ENCODE measurements at places on chromosomes 11 and 22.

- DNase-seq = peak; percentile 41
Observed at GRCh38 chr22:31046539-31047226, 34.4 kb upstream of the SMTN start.

DNA sequence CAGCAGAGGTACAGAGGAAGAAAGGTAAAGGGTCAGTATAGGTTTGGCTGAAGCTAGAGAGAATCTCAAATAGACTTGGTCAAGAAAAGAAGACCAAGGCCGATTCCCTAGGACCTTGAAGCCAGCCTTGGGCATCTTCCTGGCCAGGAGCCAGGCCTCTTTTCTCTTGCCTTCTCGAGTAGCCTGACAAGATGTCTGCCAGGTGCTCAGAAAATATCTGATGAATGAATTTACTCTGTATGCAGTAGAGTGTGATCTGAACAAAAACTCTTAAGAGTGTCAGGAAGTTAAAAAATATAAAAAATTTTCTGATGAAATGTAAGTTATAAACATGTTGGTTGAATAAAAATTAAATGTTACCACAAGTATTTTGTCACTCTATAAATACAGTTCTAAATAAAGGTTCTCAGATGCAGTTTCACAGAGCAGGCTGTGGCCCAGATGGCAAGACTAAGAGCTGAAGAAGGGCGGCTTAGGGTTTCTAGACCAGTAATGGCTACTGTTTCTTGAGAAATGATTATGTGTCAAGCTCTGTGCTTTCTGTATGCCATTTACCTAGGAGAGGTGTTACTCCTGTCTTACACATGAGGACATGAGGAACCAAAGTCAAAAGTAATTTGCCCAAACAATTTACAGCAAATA, 98.1 kb downstream of the ATXN10 start:
- DNase-seq = no peak

DNA sequence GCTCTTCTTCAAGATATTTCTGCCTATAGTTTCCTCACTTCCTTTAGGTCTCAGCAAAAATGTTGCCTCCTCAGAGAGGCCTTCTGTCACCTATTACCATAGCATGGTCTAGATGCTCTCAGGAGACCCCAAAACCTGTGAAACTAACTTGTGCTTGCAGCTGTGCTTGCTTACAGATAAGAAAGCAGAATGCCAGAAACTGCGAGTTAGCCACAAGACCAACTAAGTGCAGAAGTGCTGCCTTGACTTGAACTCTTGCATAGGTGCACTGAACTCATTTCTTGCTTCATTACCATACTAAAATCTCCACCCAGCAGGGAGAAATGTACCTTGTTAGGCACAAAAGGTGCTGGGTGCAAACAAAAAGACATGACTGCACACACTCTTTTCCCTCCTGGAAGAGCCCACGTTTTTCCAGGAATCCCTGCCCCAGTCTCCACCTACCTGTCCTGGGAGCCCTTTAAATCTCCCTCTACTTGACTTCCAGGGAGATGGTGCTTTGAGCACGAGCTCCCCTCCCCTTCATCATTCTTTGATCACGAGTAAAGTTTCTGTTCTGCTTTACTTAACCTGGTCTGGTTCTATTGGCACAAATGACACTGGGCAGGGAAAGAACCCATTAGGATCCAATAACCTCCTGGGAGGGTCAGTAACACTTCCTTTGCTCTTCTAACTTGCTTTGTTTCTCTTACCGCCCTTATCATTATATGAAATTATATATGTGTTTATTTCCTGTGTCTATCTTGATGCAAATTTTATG, 137.7 kb upstream of the DDI1 start:
- DNase-seq = no peak

- DNase-seq = no peak
Observed at GRCh38 chr11:67082071-67082791, 25.6 kb downstream of the RHOD start.

DNA sequence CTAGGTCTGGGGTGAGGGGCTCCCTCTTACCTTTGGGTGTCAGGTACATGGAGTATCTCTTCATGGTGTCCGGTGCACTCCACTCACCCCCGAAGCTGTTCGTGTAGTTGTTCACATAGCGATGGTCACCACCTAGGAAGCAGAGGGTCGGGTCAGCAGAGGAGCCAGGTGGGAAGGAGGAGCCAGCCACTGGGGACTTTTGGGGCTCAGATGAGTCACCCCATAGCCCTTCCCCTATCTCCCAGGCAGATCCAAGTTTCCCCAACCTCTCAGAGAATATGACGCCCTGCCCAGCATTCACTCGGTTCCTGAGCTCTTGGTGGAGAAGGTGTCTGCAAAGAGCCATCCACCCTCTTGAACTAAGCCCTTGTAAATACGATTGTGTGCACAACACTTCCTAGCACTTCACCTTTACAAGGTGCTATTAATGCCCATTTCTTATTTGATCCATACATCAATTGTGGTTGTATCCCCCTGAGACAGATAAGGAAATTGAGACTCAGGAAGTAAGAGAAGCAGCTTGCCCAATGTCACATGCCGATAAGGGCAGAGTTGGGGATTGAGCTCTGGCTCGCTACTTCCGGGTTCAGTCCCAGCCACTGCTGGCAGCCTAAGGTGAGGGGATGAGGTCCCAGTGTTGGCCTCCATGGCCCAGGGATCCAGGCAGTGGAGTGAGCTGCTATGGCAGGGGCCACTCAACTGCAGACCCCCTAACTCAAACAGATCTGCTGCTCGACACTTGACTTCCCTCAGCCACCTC, 14.8 kb downstream of the TRIM29 start:
- DNase-seq = no peak

DNA sequence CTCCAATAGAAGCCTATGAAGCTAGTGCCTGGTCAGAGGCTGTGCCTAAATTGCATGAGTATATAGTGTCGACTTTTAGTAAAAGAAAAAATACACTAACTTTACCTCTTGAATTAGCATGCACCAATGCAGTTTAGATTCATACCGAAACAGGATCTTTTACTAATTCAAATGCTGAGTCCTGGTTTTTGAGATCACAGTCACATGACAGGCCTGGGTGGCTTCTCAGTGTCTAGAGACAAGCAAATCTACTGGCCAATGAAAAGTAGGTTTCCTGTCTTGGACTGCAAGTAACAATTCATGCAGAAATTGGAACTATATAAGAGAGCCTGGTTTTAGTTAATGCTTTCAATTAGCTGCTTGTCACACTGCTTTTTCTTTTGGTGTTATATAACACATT, 7.2 kb downstream of the ARHGEF12 start:
- DNase-seq = no peak

- DNase-seq = no peak
Observed at GRCh38 chr11:117906126-117906525, 23.1 kb downstream of the TMPRSS13 start.

GRCh38 chr11:73397468-73398131, 21.4 kb downstream of the RELT start:
- DNase-seq = no peak

DNA sequence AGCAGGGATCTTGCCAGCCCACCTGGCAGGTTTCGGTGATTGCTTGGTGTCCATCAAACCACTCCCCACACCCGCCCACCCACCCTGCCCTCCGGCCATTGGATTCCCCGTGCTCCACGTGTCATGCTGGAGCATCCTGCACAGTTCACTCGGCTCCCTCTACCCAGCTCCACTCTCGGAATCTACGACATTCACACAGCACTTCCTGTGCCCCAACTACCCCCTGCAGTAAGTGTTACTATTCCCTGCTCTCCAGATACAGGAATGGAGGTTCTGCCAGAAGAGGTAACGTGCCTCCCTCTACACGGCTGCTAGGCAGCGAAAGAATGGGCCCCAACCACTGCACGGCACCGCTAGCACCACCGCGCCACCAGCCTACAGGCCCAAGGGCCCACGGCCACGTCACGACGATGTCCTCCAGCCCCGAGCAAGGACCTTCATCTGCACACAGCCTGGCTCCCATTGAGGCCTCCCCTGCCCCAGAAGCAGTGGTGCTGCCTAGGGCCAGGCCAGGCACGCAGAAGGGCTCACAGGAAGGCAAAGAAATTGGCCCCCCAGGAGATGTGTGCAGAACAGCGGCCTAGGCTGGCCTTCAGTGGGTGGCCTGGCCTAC, 27.6 kb downstream of the WNT7B start:
- DNase-seq = no peak

DNA sequence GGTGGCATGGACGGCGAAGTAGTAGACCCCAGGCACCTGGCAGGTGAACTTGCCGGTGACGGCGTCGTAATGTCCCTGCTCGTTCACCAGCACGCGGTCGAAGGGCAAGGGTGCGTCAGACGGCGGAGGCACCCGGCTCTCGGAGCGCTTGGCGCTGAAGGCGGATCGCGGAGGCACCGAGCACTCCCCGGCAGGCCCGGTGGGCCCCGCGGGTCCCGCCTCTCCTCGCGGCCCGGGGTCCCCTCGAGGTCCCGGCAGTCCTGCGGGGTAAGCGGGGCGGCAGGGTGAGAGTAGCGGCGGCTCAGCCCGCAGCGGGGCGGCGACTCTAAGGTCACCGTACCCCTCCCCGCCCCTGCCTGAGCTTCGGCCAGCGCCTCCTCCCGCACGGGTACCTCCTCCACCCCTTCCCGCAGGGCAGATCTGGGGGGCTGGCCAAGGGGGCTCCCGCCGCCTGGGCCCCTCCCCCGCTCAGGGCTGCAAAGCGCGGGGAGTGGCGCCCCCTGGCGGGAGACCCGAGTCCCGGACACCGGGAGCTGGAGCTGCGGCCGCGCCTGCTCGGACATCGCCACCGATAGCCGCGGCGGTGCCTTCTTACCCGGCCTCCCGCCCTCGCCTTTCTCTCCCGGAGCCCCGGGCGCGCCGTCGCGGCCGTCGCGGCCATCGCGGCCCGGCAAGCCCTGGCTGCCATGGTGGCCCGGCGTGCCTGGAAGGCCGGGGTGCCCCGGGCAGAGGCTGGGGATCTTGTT, 921 bp downstream of the C1QTNF5 start:
- DNase-seq = no peak

DNA sequence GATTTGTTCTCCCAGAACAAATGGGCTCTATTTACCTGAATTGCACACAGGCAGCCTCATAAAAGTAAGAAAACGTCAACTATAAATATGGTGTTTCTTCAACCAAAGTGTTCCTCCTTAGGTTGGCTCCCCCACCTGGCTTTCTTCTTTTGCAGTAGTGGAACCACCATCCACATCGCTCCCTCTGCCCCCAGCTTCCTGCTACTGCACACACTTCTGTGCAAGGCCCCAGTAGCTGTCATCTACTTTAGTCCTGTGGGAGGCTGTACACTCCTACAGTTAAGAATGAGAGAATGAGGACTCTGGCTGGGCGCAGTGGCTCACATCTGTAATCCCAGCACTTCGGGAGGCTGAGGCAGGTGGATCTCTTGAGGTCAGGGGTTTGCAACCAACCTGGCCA, 89.5 kb downstream of the BMAL1 start:
- DNase-seq = no peak

GRCh38 chr11:124602193-124602592, 9.0 kb upstream of the PANX3 start:
- DNase-seq = no peak

DNA sequence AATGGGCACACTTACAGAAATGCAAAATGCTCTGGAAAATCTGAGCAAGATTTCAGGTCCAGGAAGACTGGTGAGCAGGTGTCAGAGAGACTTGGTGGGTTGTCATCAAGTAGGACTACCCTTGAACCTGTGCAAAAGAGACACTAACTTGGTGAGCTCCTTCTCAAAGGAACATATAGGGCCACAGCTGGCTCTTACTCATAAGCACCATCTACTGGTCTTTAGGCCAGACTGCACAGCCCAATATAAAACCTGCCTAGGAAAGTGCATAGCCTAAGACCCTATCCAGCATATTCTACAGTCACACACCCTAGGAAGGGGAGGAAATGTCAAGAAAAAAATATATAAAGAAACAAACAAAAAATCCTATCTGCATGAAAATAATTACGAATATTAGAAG, 18.2 kb upstream of the OR10W1 start:
- no peak for DNase-seq

- no peak for DNase-seq
Observed at GRCh38 chr22:23359583-23360123, 179.3 kb downstream of the BCR start.

DNA sequence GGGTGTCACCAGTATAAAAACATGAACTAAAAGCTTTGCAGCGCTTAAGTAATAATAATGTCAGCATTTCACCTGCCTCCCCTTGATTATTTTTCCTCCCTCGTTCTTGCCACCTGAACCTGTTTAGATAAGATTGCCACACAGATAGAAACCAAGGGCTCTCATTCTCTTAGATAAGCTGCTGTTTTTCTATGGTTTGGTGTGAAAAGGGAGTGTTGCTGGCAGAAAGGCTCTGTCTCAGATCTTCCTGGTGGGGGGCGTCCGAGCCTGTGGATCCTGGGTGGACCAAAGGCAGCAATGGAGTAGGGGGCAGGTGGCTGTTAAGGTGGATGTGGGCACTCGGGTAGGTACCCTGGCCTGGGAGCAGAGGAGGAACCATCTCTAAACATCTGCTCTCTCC, 147.5 kb downstream of the ST3GAL4 start:
- no peak for DNase-seq

GRCh38 chr22:47592791-47593190, 830.3 kb downstream of the TBC1D22A start:
- no peak for DNase-seq

GRCh38 chr22:29394931-29395581, 6.7 kb upstream of the AP1B1 start:
- peak; percentile 51 for DNase-seq

GRCh38 chr11:6538945-6539344, 41.9 kb downstream of the DNHD1 start:
- no peak for DNase-seq

DNA sequence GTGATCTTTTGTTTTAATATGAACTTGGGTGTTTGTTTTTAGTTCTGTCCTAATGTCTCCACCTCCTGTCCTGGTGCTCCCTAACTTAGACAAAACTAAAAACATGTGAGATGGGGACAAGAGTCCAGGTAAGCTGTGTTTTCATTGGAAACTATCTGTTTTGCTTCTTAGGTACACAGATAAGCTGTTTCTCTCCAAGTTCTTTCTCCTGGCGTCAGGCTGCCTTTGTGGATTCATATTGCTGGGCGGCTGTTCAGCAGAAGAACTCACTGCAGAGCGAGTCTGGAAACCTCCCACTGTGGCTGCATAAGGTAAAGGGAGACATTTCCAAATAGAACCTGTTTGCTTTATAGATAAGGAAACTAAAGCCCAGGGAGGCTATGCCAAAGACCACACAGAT, 24.7 kb downstream of the PANX1 start:
- no peak for DNase-seq

GRCh38 chr11:96189351-96189750, 153.6 kb downstream of the MAML2 start:
- no peak for DNase-seq

- DNase-seq = no peak
Observed at GRCh38 chr11:111472228-111472627, 40.0 kb downstream of the BTG4 start.

Measured in NCI-H1092 (cell line).